Tibial artery (tissue), 4 donors: ENCODE measurements at places on chromosomes 2 and 18.

DNA sequence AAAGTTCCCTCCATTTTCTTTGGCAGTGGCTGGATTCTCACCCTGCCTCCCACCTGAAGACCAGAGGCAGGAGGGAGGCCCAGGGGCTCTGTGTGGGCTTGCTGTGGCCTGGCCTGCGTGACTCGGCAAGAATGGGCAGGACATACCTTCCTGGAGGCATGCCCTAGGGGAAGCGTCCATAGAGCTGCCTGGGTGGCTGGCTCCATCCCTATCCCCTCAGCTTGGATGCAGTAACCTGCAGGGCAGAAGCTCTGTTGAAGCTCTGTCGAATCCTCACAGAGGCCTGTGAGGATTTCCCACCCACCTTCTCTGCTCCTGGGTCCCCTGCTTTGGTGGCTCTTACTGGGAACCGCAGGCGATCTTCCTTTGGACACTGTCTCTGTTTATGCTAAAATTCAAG, 1.3 kb upstream of the PRSS56 start:
- DNase-seq, result no peak

- no peak for DNase-seq
Measured at GRCh38 chr18:22591222-22591621, 173.5 kb upstream of the CTAGE1 start.

- no peak for DNase-seq
Measured at GRCh38 chr2:62217970-62218369, 22.1 kb downstream of the B3GNT2 start.

GRCh38 chr2:184646177-184646576, 47.8 kb downstream of the ZNF804A start:
- no peak for DNase-seq

- no peak for DNase-seq
Measured at GRCh38 chr2:218802386-218802994, 20.5 kb downstream of the CYP27A1 start.
